ENCODE measurements at places on chromosomes 16 and 17.

- no peak for DNase-seq
These were observed 47.1 kb downstream of the WSB1 start for GRCh38 chr17:27341041-27341471.

- DNase-seq, result no peak
These were observed 1.8 kb downstream of the COG1 start for GRCh38 chr17:73194514-73195222.

- DNase-seq, result no peak
These were observed 232.4 kb upstream of the PSMD7 start for GRCh38 chr16:74064120-74064735.

- DNase-seq, result no peak
These were observed 6.3 kb downstream of the LMF1 start for GRCh38 chr16:964356-965035.

- DNase-seq, result no peak
These were observed at the start of gene MEOX1 for GRCh38 chr17:43661699-43662412. Gene MEOX1 (minus strand): TSS chr17:43661922. CDS start chr17:43661534, 388 bp downstream.

GRCh38 chr17:45963889-45964288 is 35.2 kb upstream of the STH start:
- DNase-seq, result no peak

DNA sequence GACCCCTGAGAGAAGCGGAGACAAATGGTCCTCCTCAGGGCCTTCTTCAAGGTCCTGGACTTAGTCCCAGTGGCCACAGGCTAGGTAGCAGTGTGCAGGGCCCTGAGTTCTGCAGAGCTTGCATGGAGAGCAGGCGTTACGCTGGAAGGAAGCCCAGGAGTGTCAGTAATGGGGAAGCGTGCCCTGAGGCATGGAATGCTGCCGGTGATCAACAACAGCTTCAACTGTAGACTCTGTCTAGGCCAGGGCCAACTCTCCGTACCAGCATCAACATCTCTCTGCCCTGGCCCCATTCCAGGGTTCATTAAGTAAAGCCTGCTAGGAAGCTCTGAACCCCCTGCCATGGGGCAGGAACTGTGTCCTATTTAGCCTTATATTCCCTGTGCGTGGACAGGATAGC is 568 bp upstream of the TNK1 start:
- no peak for DNase-seq

GRCh38 chr17:2151358-2152033 is 96.6 kb downstream of the HIC1 start:
- no peak for DNase-seq

DNA sequence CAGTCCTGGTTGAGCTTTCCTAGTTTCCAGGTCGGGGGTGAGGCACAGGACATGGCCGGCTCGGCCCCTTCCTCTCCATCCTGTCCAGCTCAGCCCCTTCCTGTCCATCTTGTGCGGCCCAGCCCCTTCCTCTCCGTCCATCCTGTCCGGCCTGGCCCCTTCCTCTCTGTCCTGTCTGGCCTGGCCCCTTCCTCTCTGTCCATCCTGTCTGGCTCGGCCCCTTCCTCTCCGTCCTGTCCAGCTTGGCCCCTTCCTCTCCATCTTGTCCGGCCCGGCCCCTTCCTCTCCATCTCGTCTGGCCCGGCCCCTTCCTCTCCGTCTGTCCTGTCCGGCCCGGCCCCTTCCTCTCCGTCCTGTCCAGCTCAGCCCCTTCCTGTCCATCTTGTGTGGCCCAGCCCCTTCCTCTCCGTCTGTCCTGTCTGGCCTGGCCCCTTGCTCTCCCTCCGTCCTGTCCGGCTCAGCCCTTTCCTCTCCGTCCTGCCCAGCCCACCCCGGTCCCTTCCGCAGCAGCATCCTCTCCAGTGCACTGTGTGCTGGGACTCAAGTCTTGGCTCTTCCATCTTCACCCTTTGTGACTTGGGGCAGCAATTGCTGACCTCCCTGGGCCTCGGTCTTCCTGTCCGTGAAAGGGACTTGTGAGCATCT is 5.5 kb upstream of the ZNF750 start:
- no peak for DNase-seq

DNA sequence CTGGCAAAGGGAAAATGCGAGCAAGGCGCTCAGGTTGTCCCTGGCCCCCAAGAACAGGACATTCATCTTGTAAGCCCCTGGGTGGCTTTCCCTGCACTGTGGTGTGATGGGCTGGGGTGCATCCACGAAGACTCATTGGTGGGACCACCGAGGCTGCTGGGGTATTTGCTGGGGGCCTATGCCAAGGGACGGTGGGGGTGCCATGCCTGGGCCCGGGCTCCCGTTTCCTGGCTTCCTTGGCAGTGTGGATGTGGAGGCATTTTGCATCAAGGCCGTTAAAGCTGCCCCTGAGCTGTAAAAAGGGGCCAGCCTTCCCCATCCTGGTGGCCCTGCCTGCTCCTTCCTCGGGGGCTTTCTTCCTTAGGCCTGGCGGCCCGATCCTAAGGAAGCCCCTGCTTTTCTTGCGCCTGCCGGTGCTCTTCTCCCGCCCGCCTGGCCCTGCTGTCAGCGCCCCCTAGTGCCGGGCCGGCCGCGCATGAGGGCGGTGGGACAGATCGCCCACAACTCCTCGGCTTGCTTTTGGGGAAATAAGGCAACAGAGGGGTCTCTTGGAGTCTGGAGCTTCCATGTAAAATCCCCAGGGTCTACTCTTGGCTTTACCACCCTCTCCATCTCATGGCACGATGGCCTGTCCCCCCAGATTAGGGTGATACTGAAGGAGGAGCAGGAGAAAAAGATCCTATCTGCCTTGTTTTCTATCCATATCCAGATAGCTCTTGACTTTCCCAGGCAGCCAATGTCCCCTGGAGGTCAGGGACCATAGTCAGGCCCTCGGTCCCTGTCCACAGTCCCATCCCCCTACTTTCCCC is 9.8 kb upstream of the TBX2 start:
- no peak for DNase-seq

DNA sequence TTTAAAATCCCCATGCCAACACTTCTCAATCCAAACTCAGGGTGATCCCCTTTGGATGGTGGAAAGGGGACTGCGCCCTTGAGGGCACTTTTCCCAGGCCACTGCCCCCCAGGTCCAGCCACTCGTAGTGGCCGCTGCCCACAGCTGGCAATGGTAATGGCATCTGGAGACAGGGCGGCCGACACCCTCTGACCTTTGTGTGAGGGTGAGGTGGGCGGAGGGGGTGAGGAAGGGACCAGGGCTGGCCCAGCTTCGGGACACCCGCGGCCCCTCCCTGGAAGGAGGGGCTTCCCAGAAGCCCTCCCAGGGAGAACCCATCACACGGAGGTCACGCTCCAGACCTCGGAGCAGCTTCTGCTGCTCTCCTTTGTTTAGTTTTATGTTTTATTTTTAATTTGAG is 289.7 kb downstream of the FOXL1 start:
- no peak for DNase-seq

GRCh38 chr17:68304706-68305105 is 13.4 kb downstream of the ARSG start:
- no peak for DNase-seq

DNA sequence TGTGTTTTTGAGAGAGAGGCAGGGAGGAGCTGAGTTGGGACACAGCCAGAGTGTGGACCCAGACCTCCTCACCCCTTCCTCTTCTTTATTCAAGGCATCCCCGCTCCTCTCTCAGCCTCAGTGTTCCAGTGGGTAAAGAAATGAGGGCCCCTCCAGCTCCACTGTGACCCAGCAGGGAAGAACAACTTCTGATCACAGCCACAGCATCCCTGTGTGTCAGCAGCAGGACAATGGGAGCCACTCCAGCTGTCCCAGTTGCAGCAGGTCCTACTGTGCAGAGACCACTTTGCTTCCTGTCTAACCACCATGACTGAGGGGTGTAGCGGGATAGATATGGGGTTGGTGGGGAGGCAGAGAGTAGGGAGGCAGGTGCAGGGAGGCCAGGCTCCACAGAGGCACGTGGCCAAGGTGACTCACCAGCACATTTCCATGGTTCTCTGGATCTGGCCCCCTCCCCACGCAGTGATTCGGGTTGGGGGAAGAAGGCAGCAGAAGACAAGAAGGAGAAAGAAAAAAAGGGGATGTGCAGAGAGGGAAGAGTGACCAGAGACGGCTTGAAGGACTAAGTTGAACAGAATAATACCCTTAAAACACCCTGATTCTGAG is 24.5 kb downstream of the PIK3R5 start:
- DNase-seq, result no peak
